D721Med (cell line): ENCODE measurements at places on chromosomes 3 and 15.

DNA sequence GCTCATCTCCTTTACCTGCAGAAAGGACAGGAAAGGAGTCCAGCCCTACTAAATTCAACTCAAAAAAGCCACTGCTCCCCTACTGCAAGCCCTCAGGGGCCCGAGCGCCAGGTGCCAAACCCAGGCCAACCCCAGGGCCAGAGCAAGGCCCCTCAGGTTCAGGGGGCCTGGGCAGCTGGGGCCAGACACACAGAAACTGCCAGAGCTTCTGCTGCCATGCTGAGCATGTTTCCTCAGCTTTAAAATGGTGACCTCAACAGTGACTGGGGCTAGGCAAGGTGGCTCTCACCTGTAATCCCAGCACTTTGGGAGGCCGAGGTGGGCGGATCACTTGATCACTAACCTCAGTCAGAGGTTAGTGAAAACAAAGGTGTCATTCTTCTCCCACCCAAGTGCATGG lies 38.8 kb downstream of the KLHL25 start:
- no peak for DNase-seq

- no peak for DNase-seq
Measured at GRCh38 chr3:190591080-190591479, 77.2 kb downstream of the IL1RAP start.

GRCh38 chr3:155846119-155846518 lies 8.1 kb downstream of the SLC33A1 start:
- DNase-seq, result no peak

DNA sequence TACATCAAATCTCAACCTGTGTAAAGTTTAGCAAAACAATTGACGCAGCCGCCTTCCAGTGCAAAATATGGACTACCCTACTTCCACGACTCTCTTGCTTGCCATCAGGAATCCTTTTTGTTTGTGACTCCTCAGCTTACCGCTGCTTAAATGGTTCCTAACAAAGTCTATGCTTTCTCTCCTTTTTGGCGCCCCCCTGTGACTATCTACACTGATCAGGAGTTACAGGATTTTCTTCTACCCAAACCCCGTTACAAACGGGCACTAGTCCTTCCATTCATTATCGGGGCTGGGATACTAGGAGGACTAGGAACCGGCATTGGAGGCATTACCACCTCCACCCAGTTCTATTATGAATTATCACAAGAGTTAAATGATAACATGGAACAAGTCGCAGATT lies 184.0 kb downstream of the IGSF11 start:
- DNase-seq, result no peak

- DNase-seq, result no peak
Measured at GRCh38 chr3:55481744-55482495, 5.2 kb downstream of the WNT5A start.

GRCh38 chr3:122688996-122689395 lies 8.4 kb downstream of the PARP14 start:
- DNase-seq, result no peak

DNA sequence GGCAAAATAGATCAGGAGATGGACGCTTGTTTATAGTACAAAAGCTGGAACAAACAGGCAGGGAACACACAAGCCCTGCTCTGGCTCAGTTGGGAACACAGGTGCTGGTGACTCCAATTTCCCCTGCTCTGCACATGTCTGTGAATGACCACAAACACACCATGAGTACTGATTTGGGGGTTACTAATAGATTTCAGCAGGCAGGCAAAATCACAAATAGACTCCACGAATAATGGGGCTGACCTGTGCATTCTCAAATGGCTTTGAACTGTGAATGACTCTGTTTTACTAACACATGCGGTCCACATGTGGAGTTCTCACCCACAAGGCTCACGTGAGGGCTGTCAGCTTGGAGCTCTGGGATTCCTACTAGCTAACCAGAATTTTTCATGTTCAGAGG lies 3.9 kb downstream of the RTP3 start:
- no peak for DNase-seq

DNA sequence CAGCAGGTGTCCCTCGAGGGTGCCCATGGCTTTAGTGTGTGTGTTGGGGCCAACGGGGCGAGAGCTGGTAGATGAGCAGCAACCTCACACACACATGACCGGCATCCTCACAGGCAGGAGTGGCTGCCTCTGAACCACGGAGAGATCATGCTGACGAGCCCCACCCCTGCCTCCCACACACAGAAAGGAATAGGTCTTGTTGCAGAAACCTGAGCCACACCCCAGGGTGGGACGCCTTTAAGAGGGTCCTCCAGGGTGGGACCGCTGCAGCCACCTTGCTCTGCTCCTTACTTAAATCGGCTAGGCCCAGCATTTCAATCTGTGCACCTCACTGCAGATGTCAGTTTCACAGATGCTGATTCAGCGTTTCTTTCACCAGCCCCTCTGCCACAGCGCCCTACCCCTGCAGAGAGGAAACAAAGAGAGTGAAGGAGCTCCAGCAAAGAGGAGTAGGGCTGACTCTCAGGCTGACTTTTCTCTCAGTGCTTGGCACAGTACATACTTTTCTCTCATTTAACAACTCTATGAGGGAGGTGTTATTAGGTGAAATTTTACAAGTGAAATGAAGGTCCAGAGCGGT lies 61.2 kb upstream of the EPHB3 start:
- DNase-seq, result no peak

DNA sequence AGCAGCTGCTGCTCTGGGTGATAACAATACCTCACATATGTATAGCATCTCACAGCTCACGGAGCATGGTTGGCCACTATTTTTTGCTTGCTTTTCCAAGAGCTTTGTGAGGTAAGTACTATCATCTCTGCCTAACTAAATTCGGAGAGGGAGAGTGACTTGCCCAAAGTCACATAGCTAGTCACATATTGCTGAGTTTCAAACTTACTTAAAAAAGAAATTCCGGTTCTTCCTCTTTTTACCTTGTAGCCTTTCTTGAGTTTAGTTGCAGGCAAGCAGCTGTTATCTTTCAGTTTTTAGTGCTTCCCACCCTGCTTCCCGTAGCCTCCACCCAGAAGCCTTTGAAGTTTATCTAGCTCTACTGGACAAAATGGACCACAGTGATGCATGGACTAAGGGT lies 309.2 kb downstream of the PDCD6IP start:
- no peak for DNase-seq

DNA sequence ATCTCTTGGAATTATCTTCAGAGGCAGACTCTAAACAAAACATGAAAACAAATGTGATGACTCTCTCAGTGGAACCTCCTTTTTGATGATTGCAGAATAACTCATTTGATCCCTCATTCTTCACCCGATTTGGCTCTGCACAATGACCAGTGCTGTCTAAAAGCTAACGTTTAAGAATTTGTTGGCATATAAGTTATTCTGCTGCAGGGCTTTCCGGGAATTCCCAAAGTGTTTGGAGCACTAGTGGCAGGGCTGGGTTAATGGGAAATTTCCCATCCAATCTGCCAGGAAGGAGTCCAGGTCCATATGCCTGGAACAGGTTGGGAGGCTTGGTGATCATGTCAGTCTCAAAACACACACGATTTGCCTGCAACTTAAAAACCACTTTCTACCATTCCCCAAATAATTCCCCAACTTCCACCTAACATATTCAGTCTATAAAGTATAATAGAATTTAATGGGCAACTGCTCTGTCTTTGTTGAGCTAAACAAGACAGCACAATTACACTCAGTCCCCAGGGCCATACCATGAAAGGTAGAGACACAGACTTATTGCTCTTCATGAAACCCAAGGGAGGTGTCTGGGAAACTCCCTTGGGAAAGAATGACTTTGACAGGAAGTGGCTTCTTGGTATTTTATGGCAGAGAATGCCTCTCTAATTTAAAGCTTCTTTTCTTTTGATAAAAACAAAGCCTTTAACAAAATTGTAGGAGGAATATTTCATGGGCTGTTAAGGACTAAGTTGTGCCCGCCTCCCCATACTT lies 38.0 kb downstream of the ARRDC4 start:
- DNase-seq, result no peak
